ENCODE measurements at places on chromosomes 7 and 10.
A peak's percentile ranks its signal among the peaks of the same experiment; 100 is the strongest.

GRCh38 chr10:43610636-43611035 is 4.4 kb downstream of the ZNF485 start:
- no peak for DNase-seq

- DNase-seq: no peak
These were observed 13.1 kb downstream of the CALU start for GRCh38 chr7:128752251-128752650.

- no peak for DNase-seq
These were observed 84.3 kb downstream of the CD36 start for GRCh38 chr7:80722616-80723195.

- DNase-seq: peak; percentile 62
These were observed 120.2 kb upstream of the CTTNBP2 start for GRCh38 chr7:117993377-117994003.

DNA sequence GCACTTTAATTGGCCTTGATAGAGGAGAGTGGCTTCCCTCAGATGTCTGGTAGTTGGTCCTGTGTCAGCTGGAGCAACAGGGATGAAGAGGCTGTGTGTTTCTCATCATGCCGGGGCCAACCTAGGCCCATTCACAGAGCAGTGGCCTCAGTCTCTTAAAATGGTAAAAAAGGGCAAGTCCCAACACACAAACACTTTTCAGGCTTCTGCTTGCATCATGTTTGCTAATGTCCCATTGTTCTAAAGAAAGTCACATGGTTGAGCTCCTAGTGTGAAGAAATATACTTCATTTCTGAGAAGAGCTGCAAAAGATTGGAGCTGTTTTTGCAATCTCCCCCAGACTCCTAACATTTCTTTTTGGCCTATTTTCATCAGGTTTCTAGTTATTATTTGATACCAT is 40.6 kb upstream of the RBAK start:
- DNase-seq: no peak

- peak; percentile 79 for DNase-seq
These were observed 21.4 kb upstream of the VOPP1 start for GRCh38 chr7:55593515-55594318.

DNA sequence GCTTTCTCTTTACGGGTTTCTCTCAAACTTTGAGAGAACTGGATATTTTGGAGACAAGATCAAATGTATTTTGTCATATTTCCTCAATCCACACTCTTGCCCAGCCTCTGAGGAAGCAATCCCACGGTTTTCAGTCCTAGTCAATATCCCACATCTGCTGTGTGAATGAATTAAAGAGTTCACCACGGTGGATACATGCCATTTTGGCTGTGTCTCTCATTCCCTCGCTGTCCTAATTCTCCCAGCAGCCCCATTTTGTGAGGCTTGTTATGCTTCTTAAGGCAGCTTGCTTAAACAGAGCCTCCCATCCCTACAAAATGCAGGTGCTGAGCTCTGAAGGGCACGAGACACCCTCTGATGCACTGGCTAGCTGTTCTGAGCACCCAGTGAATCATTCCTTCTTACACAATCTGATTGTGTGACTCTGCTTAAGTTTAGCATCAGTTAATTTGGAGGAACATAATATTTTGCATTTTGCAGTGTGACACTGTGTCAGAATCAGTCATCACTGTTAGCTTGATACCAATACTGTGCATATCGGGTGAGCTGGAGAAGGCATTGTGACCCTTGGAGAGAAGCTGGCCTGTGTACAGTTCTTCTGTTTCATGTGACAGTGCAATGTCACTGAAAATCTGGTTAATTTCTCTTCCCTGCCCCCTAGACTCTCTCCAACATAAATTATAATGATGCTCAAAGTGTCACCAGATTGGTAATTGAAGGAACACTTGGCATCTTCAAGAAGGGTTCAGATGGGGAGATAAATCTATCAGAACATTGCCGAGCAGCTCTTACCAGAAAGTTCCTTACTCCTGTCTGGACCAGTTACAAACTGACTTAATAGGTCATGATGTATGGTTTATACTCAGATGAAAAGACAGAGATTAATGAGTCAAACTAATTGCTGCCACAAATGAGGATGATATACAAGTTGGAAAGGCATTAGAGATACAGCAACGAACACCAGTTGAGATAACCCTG is 103.7 kb upstream of the AOAH start:
- no peak for DNase-seq

DNA sequence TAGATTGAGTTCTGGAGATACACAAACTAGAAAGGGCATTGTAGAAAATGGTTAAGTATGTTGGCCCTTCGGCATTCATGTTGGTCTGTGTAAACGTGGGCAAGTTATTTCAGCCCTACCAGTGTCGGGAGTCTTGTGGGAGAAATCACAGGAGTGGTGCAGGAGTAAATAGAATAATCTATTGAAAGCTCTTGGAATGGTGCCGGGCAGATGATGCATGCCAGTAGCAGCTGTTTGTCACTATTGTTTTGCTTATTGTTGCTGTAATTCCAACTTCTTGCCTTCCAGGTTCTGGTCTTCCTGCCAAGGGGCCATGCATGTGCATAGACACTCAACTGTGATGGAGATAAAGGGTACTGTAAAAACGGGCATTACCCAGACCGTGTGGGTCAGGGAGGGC is 259.4 kb downstream of the CAMK1D start:
- DNase-seq: no peak

- DNase-seq: no peak
These were observed 78.7 kb downstream of the ARHGAP22 start for GRCh38 chr10:48526011-48526821.

DNA sequence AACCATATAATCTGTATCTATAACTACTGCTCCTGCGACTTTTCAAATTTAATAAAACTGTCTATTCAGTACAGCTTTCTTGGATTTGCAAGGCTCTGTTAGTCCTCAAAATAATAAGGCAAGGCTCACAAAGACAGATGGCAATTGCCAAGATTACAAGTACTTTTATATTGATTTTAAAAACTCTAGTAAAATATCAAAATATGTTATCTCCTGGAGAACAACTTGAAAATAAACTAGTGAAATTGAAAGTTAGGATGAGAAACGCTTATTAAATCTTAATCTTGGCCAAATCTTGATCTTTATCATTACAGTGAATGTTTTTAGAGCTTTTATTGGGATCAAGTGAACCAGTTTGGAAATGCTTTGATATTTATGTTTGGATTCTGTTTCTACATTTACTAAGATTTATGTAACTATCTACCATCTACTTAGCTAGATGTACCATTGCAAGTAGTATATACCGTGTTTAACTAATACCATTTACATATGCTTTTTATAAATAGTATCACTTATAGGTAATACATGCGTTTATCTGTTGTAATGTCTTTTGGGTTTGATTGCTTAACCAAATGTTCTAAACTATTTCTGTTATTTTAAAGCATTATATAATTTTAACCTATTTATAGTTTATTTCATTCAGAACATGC is 70.0 kb downstream of the CABCOCO1 start:
- no peak for DNase-seq

DNA sequence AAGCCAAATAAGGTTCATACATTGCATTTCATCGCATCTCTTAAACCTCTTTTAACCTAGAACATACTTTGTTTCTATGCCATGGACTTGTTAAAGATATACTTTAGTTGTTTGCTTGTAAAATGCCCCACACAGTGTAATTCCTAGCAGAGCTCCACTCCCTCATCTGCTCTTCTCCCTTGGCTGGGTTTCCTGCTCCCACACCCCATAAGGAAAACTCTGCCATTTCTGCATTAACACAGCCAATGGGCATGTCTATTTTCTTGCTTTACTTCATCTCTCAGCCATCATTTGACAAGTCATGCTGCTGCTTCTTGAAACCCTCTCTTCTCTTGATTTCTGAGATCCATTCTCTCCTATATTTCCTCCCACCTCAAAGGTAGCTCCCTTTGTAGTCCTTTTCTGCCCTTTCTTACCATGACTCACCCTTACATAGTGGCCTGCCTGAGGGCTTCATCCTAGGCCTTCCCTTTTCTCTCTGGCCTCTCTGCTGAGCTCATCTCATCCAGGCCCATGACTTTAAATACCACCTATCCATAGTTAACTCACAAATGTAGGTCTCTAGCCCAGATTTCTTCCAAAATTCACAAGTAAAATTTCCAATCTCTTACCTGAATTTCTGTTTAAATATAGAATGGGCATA is 471.4 kb downstream of the ADRA2A start:
- DNase-seq: no peak
